ENCODE measurements at places on chromosomes 11 and 22.

GRCh38 chr11:8598506-8598905, 4.5 kb upstream of the STK33 start:
- DNase-seq: no peak

GRCh38 chr11:85783758-85784157, 27.2 kb downstream of the SYTL2 start:
- DNase-seq: no peak

GRCh38 chr11:773425-773824, 3.9 kb downstream of the GATD1 start:
- DNase-seq: no peak

- DNase-seq: no peak
Observed at GRCh38 chr11:76087749-76088148, 118.6 kb downstream of the WNT11 start.

GRCh38 chr22:44462246-44463010, 35.6 kb downstream of the RTL6 start:
- DNase-seq: no peak

DNA sequence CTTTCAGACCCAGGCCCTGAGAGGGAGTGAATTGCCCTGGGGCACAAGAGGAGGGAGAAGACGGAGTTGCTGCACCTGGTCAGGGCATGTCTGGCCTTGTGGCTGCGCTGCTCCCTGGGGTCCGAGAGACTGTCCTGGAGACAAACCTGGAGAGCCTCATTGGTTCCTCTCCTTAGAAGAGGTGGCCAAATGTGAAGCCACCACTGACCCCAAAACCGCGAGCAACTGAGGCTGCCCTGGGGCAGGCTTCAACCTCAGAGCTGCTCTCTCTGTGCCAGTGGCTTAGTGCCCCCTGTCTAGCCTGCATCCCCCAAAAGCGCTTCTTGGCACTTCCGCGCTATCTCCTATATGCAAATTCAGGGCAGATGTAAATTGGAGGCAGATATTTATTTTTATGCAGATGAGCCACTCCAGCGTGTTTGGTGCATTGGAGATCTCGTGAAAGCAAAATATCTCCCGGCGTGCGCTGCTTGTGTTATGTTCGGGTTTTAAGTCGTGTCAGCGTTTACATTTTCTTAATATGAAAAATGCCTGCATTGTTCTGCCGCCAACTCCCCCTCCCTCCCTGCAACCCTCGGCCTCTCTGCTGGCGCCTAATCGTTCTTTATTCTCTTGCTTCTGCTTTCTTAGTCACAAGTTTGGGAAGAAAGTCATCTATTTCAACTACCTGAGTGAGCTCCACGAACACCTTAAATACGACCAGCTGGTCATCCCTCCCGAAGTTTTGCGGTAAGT, 69.5 kb downstream of the ARHGAP8 start:
- no peak for DNase-seq

- no peak for DNase-seq
Observed at GRCh38 chr11:14443638-14444037, 56.0 kb downstream of the COPB1 start.

GRCh38 chr11:123562158-123562557, 92.3 kb downstream of the SCN3B start:
- DNase-seq: no peak
